Astrocyte (in vitro differentiated cells and primary cell): ENCODE measurements at places on chromosomes 2 and 18. TPM values are rescaled to one million over a fixed set of nuclear protein-coding genes. Genes with fewer than 3 reads are reported as not detected.

TMEM247 gene
- total RNA-seq, result not detected in 2 replicates

CSRNP3 gene
- 5.9 and 6.5 TPM in 2 replicates for total RNA-seq

- H3K27ac ChIP-seq, result peak within 1 kb of the TSS; percentile 88
- no peaks in the 10 kb centered on the region for H3K27me3 ChIP-seq
- peak within 1 kb of the TSS; percentile 98 for H3K4me3 ChIP-seq
Measured at GRCh38 chr2:37671009-37671815, at the start of gene CDC42EP3. CDC42EP3 (minus strand) TSS chr2:37671642; CDS start chr2:37646587, 25,055 bp downstream.

DNA sequence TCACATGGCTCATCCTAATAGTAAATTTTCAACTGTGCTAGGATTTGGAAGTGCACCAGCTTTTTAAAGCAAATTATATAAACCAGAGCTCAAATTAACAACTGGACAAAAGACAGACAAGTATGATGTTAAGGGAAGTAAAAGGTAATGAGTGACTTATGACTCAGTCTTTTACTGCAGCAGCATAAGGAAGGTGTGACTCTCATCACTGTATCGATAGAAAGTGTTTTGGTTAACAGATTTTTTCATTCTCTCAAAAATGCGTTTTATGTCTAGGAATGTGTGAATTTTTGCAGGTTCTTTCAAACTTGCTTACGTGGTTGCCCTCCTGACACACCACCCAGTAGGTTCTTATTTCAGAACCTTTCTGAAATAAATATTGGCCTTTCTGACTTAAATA lies 244.2 kb upstream of the BOD1L2 start:
- H3K4me1 ChIP-seq, result no peaks in the 10 kb centered on the region
- DNase-seq, result no peak
- no peaks in the 10 kb centered on the region for H3K36me3 ChIP-seq
- no peak overlapping the region for H3K27ac ChIP-seq

- peaks cover 5% of the 10 kb centered on the region for H3K4me1 ChIP-seq
- no peak overlapping the region for H3K27ac ChIP-seq
- no peak for DNase-seq
- H3K27me3 ChIP-seq, result no peaks in the 10 kb centered on the region
- no peaks in the 10 kb centered on the region for H3K36me3 ChIP-seq
Measured at GRCh38 chr2:203948733-203949132, 12.2 kb downstream of the ICOS start.
